H9 (cell line): ENCODE measurements at places on chromosomes 6 and 20. TPM values are rescaled to one million over a fixed set of nuclear protein-coding genes. Genes with fewer than 3 reads are reported as not detected.
A peak's percentile ranks its signal among the peaks of the same experiment; 100 is the strongest.

The FGD2 gene
- total RNA-seq, result 0.09 and 0.13 TPM in 2 replicates

The ZBTB12 gene
- 31.0 and 32.7 TPM in 2 replicates for total RNA-seq

The GGTLC1 gene
- total RNA-seq, result not detected in 2 replicates

The TRAPPC3L gene
- total RNA-seq, result not detected in 2 replicates

The XKR7 gene
- 1.3 and 1.5 TPM in 2 replicates for total RNA-seq

The OXT gene
- 0.64 TPM in 1 of 2 replicates, not detected in the other for total RNA-seq

The EYS gene
- total RNA-seq, result 0.11 TPM in 1 of 2 replicates, not detected in the other

- no peak overlapping the region for H3K4me3 ChIP-seq
- H3K27ac ChIP-seq, result no peak overlapping the region
- H3K4me1 ChIP-seq, result no peaks in the 10 kb centered on the region
- no peaks in the 10 kb centered on the region; the same call in 2 of the 3 replicates for H3K36me3 ChIP-seq
- no peak for DNase-seq
Measured at GRCh38 chr20:6746901-6747609, 20.4 kb upstream of the BMP2 start.

DNA sequence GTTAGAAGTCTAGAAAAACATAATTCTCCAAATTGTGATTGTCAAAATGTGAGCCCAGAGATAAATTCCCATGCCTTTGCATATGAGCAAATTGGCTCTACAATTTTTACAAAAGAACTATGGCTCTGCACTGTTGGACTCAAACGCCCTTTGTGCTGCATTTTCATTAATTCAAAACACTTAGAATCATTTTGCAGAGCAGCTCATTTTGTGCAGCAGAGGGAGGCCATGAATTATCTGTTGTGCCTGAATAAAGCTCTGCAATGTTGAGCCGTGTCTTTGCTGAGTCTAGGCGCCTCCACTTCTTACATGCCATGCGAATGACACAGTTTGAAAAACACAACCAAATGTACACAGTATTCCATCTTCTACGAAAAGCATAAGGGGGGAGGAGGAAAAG, 230.2 kb downstream of the PRKN start:
- H3K4me1 ChIP-seq, result no peaks in the 10 kb centered on the region
- no peak overlapping the region for H3K4me3 ChIP-seq
- H3K27ac ChIP-seq, result no peak overlapping the region
- no peak for DNase-seq
- no peaks in the 10 kb centered on the region for H3K36me3 ChIP-seq
- H3K27me3 ChIP-seq, result no peaks in the 10 kb centered on the region

DNA sequence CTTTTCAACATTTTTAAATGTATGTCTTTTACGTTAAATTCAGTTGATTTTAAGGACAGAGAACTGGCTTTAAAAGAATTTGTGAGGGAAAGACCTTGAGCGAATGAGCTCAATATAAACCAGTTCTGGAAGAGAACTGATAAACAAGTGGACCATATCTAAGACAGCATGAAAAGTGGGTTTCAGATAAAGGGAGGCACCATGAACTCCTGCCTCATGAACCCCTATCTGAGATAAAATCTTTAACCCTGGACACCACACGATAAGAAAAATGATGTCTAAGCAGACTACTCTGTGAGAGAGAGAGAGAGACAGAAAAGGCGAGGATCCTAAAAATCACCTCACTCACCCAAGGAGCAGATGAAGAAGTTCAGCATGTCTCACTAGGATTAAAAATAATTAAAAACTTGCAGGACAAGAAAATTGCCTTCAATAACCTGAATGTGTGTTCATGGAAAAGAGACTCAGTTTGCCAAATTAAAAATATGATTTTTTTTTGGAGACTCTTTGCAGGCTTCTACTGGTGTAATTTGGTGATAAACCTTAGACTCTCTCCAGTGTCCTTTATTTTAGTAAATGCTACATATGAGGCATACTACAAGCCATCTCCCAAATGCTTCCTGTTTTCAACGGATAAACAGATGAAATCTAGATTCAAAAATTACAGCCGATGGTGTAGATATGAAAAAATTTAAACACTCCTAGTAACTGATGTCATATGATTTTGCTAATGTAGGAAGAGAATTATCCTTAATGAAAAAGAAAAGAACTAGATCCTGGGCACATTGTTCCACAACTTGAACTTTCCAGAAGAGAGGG, 299.5 kb downstream of the ADGB start:
- H3K36me3 ChIP-seq, result no peaks in the 10 kb centered on the region
- no peaks in the 10 kb centered on the region for H3K4me1 ChIP-seq
- no peak overlapping the region for H3K27ac ChIP-seq
- no peak overlapping the region for H3K4me3 ChIP-seq

GRCh38 chr6:8481727-8482126, 46.4 kb upstream of the SLC35B3 start:
- no peak overlapping the region for H3K27ac ChIP-seq
- H3K27me3 ChIP-seq, result no peaks in the 10 kb centered on the region
- H3K36me3 ChIP-seq, result peaks cover 2% of the 10 kb centered on the region; the same call in 2 of the 3 replicates
- no peak overlapping the region for H3K4me3 ChIP-seq

- no peaks in the 10 kb centered on the region for H3K27me3 ChIP-seq
- no peaks in the 10 kb centered on the region for H3K36me3 ChIP-seq
- DNase-seq, result no peak
- H3K4me1 ChIP-seq, result no peaks in the 10 kb centered on the region
- no peak overlapping the region for H3K4me3 ChIP-seq
Measured at GRCh38 chr6:149231778-149232177, 85.7 kb upstream of the TAB2 start.

DNA sequence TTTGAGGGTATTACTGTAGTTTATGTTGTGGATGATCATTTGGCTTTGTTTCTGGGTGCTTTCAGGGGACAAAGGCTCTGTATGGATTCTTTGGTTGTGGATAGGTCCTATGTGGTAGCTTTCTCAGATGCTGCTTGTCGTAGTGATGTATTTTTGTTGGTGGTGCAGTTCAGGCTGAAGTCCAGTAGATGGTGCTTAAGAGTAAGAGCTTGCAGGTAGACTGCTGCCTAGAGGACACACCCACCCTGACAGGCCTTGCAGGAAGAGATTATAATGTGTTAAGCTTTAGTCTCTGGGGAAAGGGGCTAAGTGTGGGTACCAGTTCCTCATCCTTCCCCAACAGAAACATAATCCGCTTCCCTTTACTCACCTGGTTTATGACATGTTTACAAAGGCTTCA, 62.6 kb upstream of the ADGRB3 start:
- DNase-seq, result peak; percentile 78
- no peaks in the 10 kb centered on the region for H3K4me1 ChIP-seq
- H3K36me3 ChIP-seq, result peaks cover 14% of the 10 kb centered on the region
- H3K27me3 ChIP-seq, result no peaks in the 10 kb centered on the region
- H3K4me3 ChIP-seq, result no peak overlapping the region

- no peak overlapping the region for H3K27ac ChIP-seq
- no peak overlapping the region for H3K4me3 ChIP-seq
- peaks cover 7% of the 10 kb centered on the region; the same call in 1 of the 2 replicates for H3K36me3 ChIP-seq
- DNase-seq, result no peak
Measured at GRCh38 chr20:14199111-14199510, 138.3 kb downstream of the FLRT3 start.

DNA sequence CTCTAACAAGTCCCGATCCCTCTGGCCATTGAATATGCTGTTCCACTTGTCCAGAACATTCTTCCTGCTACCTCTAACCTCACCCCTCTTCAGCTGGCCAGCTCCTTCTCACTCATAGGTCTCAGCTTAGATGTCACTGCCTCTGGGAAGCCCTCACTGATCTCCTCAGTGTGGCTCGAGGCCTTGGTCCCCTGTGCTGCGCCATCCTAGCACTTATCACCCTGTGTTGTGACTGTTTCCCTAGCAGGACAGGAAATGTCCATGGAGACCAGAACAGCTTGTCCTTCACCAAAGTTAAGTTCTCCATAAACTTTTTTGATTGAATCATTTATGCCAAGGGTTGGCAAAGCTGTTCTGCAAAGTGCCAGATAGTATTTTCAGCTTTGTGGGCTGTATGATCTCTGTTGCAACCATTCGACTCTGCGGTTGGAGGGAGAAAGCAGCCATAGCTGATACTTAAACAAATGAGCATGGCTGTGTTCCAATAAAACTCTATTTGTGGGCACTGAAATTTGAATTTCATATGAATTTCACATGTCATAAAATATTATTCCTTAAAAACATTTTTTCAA, 6.5 kb upstream of the BNIP5 start:
- H3K4me1 ChIP-seq, result no peaks in the 10 kb centered on the region
- H3K4me3 ChIP-seq, result no peak overlapping the region
- no peaks in the 10 kb centered on the region for H3K27me3 ChIP-seq
- no peak for DNase-seq

DNA sequence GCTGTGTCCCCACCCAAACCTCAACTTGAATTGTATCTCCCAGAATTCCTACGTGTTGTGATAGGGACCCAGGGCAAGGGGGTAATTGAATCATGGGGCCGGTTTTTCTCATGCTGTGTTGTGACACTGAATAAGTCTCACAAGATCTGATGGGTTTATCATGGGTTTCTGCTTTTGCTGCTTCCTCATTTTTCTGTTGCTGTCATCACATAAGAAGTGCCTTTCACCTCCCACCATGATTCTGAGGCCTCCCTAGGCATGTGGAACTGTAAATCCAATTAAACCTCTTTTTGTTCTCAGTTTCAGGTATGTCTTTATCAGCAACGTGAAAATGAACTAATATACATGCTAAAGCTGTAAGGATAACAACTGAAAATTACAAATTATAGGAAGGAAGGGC, 88.3 kb downstream of the CDYL start:
- no peak for DNase-seq
- no peak overlapping the region for H3K4me3 ChIP-seq
- no peaks in the 10 kb centered on the region for H3K4me1 ChIP-seq
- H3K27ac ChIP-seq, result no peak overlapping the region

DNA sequence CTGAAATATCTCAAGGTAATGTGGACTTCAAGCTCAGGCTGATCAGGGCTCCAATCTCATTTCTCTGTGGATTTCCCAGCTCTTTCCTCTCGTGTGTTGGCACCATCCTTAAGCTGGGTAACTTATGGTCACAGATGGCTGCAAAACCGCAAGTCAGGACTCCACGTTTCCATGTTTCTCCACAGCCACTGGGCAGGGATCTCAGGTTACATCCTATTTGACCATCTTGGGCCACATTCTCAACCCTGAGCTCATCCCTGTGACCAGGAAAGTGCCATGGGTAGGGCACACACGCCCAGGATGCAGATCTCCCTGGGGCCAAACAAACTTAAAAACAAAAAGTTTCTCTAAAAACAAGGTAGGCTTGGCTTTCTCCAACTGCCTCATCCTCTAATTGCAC, 15.4 kb downstream of the RPS6KA2 start:
- peaks cover 6% of the 10 kb centered on the region; the same call in 2 of the 3 replicates for H3K36me3 ChIP-seq
- H3K4me3 ChIP-seq, result no peak overlapping the region
- no peaks in the 10 kb centered on the region for H3K27me3 ChIP-seq
- H3K4me1 ChIP-seq, result peaks cover 1% of the 10 kb centered on the region; the same call in 1 of the 2 replicates
- H3K27ac ChIP-seq, result no peak overlapping the region
- no peak for DNase-seq

GRCh38 chr20:33169176-33169794, 1.3 kb downstream of the BPIFA2 start:
- H3K27me3 ChIP-seq, result no peaks in the 10 kb centered on the region
- no peak for DNase-seq
- H3K36me3 ChIP-seq, result peaks cover 8% of the 10 kb centered on the region
- H3K4me3 ChIP-seq, result no peak overlapping the region
- no peak overlapping the region for H3K27ac ChIP-seq

DNA sequence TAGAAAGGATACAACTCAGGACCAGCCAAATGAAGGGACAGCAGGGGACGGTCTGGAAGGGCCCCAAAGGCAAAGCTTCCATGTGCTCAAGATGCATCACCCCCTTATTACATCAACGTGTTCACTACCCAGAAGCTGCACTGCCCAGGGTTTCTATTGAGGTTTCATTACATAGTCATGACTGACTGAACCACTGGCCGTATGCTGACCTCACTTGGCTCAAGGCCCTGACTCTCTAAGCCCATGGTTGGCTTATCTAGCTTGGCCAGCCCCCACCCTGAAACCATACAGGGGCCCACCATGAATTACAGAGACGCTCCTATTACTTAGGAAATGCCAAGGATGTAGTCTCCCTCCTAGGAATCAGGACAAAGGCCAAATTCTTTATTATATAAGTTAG, 179.4 kb downstream of the FOXC1 start:
- H3K27me3 ChIP-seq, result no peaks in the 10 kb centered on the region
- no peak for DNase-seq
- no peaks in the 10 kb centered on the region for H3K36me3 ChIP-seq
- no peak overlapping the region for H3K27ac ChIP-seq
- H3K4me3 ChIP-seq, result no peak overlapping the region

GRCh38 chr20:19993958-19994669, 23.0 kb upstream of the NAA20 start:
- no peak overlapping the region for H3K27ac ChIP-seq
- H3K36me3 ChIP-seq, result no peaks in the 10 kb centered on the region
- H3K4me3 ChIP-seq, result no peak overlapping the region
- no peaks in the 10 kb centered on the region for H3K27me3 ChIP-seq
- H3K4me1 ChIP-seq, result peaks cover 4% of the 10 kb centered on the region; the same call in 1 of the 2 replicates
